Mesothelial cell of epicardium (in vitro differentiated cells): ENCODE measurements at places on chromosomes 7 and 10. TPM values are rescaled to one million over a fixed set of nuclear protein-coding genes. Genes with fewer than 3 reads are reported as not detected.

The SYT15 gene
- 3.0 to 4.0 TPM (median 3.3 TPM) in 3 replicates for total RNA-seq

The GPC2 gene
- total RNA-seq: 49.8 to 50.6 TPM (median 50.0 TPM) in 3 replicates

The STRA8 gene
- not detected in 3 replicates for total RNA-seq

The PTTG1IP2 gene
- total RNA-seq: not detected in 3 replicates

The PIP gene
- total RNA-seq: not detected in 3 replicates

The PILRA gene
- total RNA-seq: 6.1 to 7.3 TPM (median 6.7 TPM) in 3 replicates
